ENCODE measurements at places on chromosomes 3 and 15. TPM values are rescaled to one million over a fixed set of nuclear protein-coding genes. Genes with fewer than 3 reads are reported as not detected.

AAGAB gene
- total RNA-seq = 32.6 TPM

HES1 gene
- total RNA-seq = 14.3 TPM

ROBO2 gene
- 236 TPM for total RNA-seq

AGTR1 gene
- total RNA-seq = 7.1 TPM

NANOGP8 gene
- total RNA-seq = 0.91 TPM

DAZL gene
- 0.09 TPM for total RNA-seq

GOLGA6B gene
- not detected for total RNA-seq

RAB11A gene
- 91.4 TPM for total RNA-seq

PIERCE2 gene
- 2.5 TPM for total RNA-seq

CKMT1B gene
- total RNA-seq = 10.3 TPM

TRIM42 gene
- not detected for total RNA-seq

CILP gene
- 0.27 TPM for total RNA-seq

RARB gene
- total RNA-seq = 11.6 TPM

MEIS2 gene
- total RNA-seq = 40.8 TPM

PDCD7 gene
- 23.5 TPM for total RNA-seq

NEK10 gene
- total RNA-seq = 31.5 TPM

PATL2 gene
- 1.1 TPM for total RNA-seq

PRR20G gene
- total RNA-seq = not detected

DENND6A gene
- 33.7 TPM for total RNA-seq

SKOR1 gene
- 14.9 TPM for total RNA-seq

GRK7 gene
- 0.09 TPM for total RNA-seq

TGM4 gene
- not detected for total RNA-seq

CHRFAM7A gene
- total RNA-seq = 6.4 TPM

PLXNB1 gene
- 85.4 TPM for total RNA-seq

TM4SF4 gene
- total RNA-seq = not detected

CHRNA7 gene
- 7.3 TPM for total RNA-seq

DNASE1L3 gene
- total RNA-seq = 0.54 TPM

TICRR gene
- total RNA-seq = 5.7 TPM

HHLA2 gene
- 0.18 TPM for total RNA-seq

GSK3B gene
- 117 TPM for total RNA-seq

TMC3 gene
- 0.09 TPM for total RNA-seq

SNRK gene
- total RNA-seq = 60.6 TPM

PAQR5 gene
- 0.82 TPM for total RNA-seq

GOLIM4 gene
- total RNA-seq = 36.6 TPM

CSPG5 gene
- 47.6 TPM for total RNA-seq

LTK gene
- 0.36 TPM for total RNA-seq

TLR9 gene
- 0.09 TPM for total RNA-seq

NR1I2 gene
- 0.36 TPM for total RNA-seq

GOLGA8O gene
- total RNA-seq = not detected

PLSCR5 gene
- total RNA-seq = not detected

SH2D7 gene
- total RNA-seq = not detected

GREM1 gene
- 0.54 TPM for total RNA-seq
